ENCODE measurements at places on chromosomes 5 and 9. TPM values are rescaled to one million over a fixed set of nuclear protein-coding genes. Genes with fewer than 3 reads are reported as not detected.
A peak's percentile ranks its signal among the peaks of the same experiment; 100 is the strongest.

DNA sequence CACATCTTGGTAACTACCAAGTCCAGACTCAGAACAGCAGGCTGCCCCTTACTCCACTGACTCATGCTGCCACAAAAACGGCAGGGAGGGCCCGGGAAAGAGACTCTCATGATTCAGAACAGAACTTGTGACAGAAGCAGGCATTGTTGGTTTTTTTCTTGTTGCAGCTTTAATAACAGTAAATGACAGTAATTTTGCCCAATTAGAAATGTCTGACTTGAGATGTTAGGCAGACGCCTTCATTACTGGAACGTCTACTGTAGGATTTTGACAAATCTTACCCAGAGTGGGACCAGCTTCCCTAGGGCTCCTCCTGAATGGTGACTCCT lies 77.9 kb downstream of the SEMA5A start:
- no peaks in the 10 kb centered on the region for H3K4me1 ChIP-seq
- no peak overlapping the region for H3K4me3 ChIP-seq
- no peak overlapping the region for H3K27ac ChIP-seq
- peak; percentile 10 for DNase-seq
- no peaks in the 10 kb centered on the region for H3K36me3 ChIP-seq
- H3K27me3 ChIP-seq: no peaks in the 10 kb centered on the region

DNA sequence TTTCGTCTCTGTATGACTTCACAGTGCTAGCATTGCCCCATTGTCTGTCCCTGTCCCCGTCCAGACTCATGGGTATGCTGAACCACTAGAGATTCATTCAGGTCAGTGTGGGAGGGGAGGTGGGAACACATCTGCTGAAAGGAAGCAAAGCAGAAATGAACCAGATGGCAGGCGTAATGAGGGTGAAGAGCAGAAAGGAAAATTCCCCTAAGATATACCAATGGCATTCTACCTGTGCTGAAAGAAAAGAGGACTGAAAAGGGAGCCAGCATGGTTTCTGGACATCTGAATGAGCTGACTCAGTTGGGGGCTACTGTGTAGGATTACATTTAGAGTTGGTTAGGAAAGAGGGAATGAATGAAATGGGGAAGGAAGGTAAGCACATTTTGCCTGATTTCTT lies 678.7 kb downstream of the MAT2B start:
- no peak for DNase-seq

DNA sequence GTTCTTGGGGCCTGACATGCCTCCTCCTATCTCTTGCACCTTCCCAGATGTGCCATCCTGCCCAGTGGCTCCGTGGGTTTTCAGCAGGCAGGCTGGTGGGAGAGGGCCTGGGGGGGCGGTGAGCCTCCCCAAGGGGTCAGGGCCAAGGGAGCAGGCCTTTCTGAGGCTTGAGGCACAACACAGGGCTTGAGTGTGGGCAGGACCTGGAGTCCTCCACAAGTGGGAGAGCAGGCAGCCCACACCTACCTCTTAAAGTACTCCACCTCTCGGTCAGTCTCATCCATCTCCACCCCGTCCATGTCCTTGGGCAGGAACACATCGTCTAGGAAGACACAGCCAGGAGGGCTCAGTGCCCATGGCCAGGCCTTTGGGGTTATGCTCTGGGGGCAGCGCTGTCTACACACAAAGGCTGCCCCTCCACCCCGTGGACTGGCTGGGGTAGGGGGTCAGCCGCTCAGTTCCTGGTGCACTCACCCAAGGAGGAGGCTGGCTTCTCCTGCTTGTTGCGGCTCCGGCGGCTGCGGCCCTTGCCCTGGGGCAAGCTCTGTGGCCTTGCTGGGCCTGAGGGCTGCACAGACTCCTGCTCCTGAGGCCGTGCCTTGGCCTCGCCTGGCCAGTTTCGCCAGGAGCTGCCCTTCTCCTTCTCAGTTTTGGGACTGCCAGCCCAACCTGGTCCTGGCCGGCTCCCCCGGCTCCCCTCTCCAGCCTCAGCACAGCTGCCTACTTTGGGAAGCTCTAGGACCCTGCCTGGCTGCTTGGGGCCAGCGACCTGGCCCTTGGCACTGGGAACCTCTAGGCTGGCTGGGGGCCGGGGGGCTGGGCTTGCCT lies 7.2 kb upstream of the DDX41 start:
- no peak overlapping the region for H3K27ac ChIP-seq
- peaks cover 20% of the 10 kb centered on the region for H3K4me1 ChIP-seq
- peaks cover 8% of the 10 kb centered on the region for H3K36me3 ChIP-seq

ENTREP1 gene
- total RNA-seq: not detected

PDCD1LG2 gene
- 0.43 TPM for total RNA-seq

RBM18 gene
- total RNA-seq: 22.3 TPM

Data from activated CD4-positive, alpha-beta T cell treated with anti-CD3 and anti-CD28 coated beads for 36 hours (primary cell).